ENCODE measurements at places on chromosomes 7 and 10.

DNA sequence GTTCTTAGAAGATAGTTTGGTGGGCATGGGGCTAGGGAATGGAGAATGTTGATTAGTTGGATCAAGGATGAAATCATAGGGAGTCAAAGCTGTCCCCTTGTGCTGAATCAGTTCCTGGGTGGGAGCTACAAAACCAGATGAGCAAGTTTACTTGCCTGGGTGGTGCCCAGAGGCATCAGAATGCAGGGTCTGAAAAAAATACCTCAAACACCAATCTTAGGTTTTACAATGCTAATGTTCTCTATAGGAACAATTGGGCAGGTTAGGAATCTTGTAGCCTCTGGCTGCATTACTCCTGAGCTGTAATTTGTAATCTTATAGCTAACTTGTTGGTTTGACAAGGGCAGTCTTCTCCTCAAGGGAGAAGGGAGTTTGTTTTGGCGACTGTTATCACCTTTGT, 34.4 kb downstream of the LHFPL3 start:
- no peak for DNase-seq

GRCh38 chr7:139675127-139676125, 102.4 kb downstream of the HIPK2 start:
- DNase-seq: no peak

DNA sequence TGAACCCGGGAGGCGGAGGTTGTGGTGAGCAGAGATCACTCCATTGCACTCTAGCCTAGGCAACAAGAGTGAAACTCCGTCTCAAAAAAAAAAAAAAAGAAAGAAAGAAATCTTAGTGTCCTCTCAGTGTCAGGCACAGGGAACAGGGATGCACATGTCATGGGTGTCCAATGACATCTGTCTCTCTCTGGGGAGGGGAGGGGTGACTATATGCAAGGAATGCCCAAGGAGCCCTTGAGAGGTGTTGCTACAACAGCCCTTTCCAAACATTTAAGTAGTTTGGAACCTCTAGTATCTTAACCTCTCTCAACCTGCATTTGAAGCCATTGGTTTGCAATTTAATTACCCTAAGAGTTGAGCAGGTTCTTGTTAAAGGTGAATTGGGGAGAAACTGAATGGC, 28.9 kb downstream of the PDLIM1 start:
- DNase-seq: no peak

DNA sequence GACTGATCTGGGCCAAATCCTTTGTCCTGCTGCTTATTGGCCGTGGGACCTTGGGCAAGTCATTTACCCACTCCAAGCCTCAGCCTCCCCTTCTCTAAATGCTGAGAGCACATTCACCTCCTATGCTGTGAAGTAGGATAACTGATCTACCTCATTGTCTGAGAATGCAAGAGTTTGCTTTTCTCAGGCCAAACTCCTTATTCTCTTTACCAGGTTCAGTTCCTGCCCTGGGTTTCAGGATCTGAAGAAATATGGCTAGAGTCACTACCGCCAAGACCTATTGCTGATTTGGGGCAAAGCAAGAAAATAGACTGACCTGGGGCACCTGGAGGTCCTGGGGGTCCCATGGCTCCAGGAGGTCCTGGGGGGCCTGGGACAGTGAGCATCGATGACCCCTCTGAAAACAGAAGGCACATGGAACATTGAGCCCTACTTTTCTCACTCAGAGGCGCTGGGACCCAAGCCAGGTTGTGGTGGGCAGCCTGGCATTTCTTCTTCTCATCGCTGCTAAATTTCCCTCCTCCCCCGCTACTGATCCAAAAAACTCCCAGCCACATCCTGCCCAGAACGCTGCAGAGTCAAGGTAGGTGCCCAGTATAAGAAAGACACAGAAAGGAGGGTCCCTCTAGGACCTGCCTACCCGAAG, 42.4 kb downstream of the COL17A1 start:
- DNase-seq: no peak

DNA sequence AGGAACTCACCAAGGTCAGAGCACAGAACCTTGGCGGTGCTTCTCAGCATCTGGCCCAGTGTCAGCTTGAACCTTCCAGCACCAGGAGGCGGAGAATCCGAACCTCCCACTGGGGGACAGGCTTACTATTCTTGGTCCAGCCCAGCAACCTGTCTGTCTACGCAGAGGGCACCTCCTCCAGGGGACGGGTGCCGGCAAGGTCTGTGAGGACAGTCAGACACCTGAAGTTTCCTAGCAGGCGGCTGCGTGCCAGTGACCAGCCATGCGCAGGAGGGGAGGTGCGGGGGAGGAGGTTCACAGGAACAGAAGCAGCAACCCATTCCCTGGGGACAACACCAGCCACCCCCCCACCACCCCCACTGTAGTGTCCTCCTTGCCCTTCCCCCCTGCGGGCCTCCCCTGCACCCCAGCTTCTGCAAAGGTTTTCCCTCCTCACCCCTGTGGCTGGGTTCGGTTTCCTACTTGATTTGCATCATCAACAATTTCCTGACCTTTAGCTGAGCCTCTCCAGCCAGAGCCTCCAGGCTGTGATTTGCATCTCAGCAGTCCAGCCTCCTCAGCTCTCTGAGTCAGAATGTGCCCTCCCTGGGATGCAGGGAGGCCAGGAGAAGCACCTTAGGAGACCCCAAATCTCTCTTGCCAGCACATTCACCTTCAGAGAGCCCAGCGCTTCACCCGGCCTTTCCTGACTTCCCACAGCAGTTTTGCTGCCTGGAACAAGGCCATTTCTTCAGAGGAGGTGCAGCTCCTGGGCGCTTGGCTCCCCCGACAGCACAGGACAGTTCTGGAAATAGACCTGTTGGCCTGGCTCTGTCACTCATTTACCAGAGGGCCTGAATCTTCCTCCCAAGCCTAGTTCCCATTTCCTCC, 107.5 kb upstream of the NPS start:
- DNase-seq: no peak

- DNase-seq: no peak
Observed at GRCh38 chr10:50603151-50603850, 20.5 kb downstream of the SGMS1 start.

GRCh38 chr7:158549616-158550393, 37.8 kb downstream of the PTPRN2 start:
- no peak for DNase-seq

GRCh38 chr7:130350945-130351790, 6.6 kb downstream of the CPA5 start:
- DNase-seq: peak; percentile 35

- DNase-seq: no peak
Observed at GRCh38 chr7:117157241-117158209, 165.3 kb downstream of the WNT2 start.

- no peak for DNase-seq
Observed at GRCh38 chr10:12975266-12975665, 26.2 kb downstream of the CCDC3 start.

DNA sequence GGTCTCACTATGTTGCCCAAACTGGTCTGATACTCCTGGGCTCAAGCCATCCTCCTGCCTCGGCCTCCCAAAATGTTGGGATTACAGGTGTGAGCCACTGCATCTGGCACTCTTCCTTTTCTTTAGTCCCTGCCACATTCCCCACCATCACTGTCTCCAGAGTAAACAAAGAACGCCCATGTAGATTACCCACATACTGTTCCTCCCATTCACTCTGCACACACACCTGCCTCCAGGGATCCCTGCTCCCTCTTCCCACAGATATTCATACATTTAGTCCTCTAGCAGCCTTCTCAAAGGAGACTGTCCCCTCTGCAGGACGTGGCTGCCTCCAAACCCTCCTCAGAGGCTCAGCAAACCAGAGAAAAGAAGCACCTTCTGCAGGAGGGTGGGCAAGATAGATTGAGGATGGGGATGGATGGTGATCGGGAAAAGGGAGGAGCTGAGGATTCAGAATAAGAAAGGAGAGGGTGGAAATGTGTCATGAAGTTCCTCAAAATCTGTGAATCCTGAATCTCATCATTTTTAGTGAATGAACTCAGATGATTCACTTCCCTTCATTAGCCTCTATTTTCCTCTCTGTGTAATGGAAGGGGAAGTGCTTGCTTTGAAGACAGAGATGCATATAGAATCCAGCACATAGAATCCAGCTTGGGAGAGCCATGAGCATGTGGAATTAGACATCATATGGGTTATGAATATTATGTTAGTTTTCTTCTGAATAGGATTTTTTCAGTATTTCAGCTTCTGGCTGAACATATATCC, 5.5 kb upstream of the PLAU start:
- DNase-seq: no peak

DNA sequence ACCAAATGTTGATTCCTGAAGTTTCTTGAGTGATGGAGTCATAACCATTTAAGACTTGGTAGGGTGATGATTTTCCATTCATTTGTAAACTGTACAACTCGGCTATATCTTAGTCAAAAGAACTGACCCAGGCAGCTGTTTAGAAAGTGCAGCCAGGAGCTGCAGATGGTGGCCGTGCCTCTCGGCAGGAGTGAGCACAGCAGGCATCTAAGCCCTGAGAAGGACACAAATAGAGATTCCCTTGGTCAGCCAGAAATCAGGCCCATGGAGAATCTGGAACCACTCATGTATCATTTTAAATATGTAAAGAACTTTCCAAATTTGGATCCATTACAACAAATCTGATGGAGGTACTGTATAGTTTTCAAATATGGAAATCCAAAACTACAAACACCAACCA, 177.0 kb upstream of the AKR1E2 start:
- DNase-seq: no peak

DNA sequence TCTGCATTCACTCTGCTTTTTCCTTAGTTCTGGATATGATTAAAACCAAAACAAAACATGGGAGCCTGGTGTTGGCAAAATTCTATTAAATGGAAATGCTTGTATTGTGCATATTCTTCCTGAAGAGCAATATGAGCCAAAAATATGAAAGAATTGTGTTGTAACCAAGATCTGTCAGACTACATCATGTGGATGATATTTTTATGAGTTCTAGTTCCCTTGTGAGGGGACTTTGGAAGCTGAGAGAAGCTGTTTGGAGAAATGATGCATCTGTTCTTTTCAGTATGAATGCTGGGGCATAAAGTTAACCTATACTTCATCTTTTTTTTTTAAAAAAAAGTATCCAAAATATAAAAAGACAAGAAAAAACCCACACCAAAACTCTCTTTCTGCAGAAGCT, 782.7 kb downstream of the ANKRD7 start:
- DNase-seq: no peak

- DNase-seq: no peak
Observed at GRCh38 chr7:29915481-29916215, 74.0 kb downstream of the SCRN1 start.

DNA sequence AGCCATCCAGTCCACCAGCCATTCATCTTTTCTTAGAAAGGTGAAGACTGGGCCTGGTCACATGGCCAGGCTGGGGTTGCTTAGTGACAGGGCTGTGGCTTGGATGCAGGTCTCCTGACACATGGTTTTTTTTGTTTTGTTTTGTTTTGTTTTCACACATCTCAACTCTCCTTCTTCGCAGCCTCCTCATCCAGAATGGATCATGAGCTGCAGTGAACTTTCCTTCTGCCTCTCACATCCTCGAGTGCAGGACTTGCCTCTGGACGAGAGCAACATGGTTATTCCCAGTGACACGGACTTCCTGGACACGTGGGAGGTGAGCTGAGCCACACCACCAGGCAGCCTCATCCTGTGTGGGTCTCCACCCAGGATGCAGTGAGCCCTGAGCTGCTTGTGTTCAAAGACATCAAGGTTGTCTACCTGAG, 9.5 kb downstream of the AKR1E2 start:
- no peak for DNase-seq

DNA sequence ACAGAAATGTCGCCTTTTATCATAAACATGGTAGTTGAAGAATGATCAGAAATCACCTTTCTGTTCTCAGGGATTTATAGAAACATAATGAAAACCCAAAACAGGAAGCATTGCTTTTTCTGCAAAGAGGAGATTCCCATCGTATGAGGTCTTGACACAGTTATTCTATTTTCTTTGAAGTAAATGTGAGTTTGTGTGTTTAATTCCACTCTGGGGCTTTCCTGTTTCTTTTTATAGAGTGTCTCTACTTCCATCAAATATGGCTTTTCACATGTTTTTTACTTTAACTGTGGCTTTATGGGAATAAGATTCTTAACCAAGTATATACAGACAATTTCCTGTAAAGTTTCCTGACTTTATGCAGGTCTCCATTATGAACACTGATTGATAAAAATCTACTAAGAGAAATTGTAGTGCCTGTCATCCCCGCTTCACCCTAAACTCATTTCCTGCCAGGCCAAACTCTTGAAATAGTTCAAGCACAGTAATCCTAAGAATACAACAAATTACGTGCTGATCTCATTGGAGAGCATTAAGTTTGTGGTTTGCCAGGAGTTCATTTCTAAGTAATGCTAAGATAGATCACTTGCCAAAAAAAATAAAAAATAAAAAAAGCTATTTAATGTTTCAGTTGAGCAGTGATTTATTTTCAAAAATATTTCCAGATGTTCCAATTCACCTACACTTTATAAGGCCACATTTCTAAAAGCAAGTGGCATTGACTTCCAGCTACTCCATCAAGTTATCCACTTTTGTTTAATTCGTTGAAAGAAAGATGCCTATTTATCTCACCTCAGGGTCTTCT, 52.2 kb upstream of the SEC61G start:
- no peak for DNase-seq

GRCh38 chr10:115503546-115503945, 410.4 kb downstream of the ATRNL1 start:
- no peak for DNase-seq

DNA sequence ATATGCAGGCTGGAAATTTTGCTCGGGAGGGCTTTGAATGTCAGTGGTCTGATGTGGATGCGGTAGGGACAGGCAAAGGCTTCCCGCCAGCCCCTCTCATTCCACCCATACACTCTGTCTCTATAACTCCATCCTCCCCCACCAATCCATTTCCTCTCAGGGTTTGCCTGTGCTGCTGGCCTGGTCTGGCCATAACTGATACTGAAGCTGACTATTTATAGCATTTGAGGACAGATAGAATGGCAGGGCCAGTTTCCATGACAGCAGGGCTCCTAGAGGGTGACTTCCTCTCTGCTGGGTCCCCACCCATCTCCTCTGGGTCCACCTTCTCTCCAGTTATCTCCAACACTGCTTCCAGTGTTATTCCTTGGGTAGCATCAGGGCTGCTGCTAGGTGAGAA, 6.6 kb upstream of the PDLIM1 start:
- DNase-seq: peak; percentile 60

DNA sequence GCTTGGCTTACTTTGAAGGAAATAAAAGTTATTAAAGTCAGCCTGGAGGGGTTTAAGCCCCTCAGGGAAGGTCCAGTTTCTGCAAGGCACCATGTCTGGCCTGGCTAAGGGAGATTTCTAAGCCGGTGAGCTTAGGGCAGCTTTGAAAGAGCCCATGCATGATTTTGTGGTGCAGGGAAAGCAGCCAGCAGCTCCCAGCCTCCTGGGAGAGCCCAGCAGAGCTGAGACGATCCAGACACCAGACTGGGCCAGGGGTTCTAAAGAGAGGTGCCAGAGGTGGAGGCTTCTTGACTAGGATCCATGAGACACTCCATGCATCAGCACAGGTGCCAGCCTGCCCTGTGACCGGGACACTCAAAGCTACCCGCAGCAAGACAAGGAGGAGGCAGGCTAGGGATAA, 59.6 kb upstream of the MKX start:
- DNase-seq: no peak
